ENCODE measurements at places on chromosomes 6 and 20.

- peak; percentile 42 for DNase-seq
Measured at GRCh38 chr6:2990248-2990931, 9.3 kb upstream of the NQO2 start.

GRCh38 chr20:50043573-50044352, 61.0 kb downstream of the SNAI1 start:
- DNase-seq, result no peak

DNA sequence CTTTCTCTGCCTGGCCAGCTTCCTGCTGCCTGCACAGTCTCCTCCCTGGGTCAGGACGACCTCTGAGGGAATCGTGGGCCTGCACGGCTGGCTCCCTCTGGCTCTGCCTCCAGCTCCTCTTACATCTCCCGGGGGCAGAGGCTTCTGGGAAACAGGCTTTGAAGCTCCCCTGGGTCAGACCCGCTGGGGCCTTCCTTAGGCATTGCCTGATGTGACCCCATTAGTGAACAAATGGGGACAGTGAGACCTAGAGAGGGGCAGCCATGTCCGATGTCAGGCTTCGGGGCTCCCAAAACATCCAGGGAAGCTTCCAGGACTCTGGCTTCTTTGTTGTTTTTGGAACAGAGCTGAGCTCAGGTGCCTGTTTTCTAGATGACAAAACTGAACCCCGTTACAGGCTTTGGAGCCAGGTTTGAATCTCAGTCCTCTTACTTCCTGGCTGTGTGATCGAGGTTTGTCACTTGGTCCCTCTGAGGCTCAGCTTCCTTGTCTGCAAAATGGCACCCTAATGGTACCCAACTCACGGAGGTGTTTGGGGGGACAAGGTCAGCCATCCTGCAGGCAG, 94.3 kb downstream of the CEBPB start:
- DNase-seq, result no peak

- peak; percentile 32 for DNase-seq
Measured at GRCh38 chr6:56938649-56939191, 16.2 kb upstream of the BEND6 start.

GRCh38 chr6:100617633-100618350, 153.1 kb upstream of the SIM1 start:
- no peak for DNase-seq

DNA sequence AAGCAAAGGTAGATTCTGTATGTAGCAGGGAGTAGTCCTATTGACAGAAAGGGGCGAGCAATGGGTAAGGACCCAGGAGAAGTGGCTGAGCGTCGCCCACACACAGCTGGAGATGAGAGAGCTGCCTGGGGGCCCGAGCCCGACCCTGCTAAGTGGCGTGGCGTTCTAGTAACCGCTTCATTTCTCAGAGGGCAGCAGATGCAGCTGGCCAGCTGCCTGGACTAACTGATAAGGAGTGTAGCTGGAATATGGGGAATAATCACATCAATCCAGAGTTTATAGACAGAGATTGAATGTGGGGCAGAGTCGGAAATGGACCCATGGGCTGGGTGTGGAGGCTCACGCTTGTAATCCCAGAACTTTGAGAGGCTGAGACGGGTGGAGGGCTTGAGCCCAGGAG, 64.4 kb downstream of the EZR start:
- no peak for DNase-seq

GRCh38 chr6:97129106-97129505, 153.9 kb downstream of the MMS22L start:
- DNase-seq, result no peak

- no peak for DNase-seq
Measured at GRCh38 chr20:22385602-22386305, 198.6 kb downstream of the FOXA2 start.

DNA sequence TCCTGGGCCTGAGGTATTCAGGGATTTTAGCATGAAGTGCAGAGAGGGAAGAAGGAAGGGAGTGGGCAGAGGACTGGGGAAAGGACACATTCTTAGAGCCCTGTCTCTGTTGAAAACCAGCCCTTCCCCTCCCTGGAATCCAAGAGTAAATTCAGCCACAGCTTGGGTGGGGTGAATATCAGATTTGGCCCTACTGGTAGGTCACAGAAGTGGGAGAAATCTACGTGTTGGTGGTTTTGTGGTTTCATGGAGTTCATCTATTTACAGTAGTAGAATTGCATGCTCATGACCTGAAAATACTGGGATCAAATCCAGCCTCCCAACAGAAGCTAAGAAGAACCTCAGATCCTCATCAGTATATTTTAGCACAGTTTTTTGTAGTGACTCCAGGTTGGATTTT, 404.4 kb downstream of the BMP2 start:
- DNase-seq, result no peak

GRCh38 chr6:6712449-6713403, 124.2 kb downstream of the LY86 start:
- no peak for DNase-seq

GRCh38 chr20:38883081-38883980, 42.9 kb upstream of the FAM83D start:
- DNase-seq, result no peak

DNA sequence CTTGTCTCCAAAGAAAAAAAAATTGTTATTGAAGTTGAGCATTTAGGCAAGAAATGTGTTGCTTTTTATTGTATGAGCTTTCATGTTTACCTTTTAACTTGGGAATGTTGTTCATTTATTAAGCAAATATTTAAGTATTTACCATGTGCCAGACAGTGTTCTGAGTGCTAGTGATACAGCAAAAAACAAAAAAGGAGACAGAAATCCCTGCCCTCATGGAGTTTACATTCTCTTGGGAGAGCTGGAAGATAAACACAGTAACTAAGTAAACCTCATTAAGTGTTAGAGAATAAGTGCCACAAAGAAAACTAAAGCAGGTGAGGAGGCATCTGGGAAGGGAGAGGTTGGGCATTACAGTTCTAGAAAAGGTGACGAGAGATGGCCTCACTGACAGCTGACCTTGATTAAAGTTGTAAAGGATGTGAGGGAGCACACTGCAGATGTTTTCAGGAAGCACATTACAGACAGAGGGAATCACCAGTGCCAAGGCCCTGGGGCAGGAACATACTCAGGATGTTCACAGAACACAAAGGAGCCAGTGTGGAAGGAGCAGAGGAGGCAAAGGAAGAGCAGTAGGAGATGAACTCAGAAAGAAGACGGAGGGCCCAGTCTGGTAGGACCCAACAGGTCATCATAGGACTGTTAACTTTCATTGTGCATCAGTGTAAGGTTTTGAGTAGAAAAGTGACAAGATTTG, 33.5 kb downstream of the XRN2 start:
- DNase-seq, result no peak

GRCh38 chr6:38302081-38302480, 337.6 kb downstream of the BTBD9 start:
- DNase-seq, result no peak

GRCh38 chr20:53276143-53276542, 304.0 kb downstream of the TSHZ2 start:
- no peak for DNase-seq

DNA sequence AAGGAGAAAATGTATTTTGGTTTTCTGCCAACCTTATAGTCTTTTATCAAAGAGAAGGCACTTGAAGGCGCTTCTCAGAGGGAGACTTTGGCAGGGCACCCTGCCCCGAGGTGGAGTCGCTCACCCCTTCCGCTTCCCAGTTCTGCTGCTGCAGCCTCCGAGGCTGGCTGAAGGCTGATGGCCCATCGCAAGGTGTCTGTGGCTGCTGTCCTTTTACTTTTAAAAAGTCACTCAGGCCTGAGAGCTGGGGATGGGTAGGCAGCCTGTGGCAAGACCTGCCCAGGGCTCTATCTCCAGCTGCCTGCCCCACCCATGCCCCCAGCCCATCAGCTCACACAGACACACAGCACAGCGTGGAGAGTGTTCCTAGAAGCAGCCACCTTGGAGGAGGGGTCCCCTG, 206.6 kb upstream of the CST7 start:
- DNase-seq, result no peak

DNA sequence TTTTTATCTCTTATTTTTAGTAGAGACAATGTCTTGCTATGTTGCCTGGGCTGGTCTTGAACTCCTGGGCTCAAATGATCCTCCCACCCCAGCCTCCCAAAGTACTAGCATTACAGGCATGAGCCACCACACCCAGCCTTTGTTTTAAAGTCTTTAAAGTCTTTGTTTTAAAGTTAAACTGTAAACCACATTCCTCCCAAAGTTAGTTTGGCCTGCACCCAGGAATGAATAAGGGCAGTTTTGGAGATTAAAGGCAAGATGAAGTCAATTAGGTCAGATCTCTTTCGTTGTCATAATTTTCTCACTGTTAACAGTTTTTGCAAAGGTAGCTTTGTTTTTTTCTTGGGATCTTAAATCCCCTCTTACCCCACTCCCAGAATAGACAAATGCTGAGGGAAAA, 63.8 kb downstream of the UBR2 start:
- DNase-seq, result no peak

GRCh38 chr6:3650959-3651697, 100.4 kb downstream of the PXDC1 start:
- no peak for DNase-seq

GRCh38 chr6:121657972-121658371, 222.5 kb downstream of the GJA1 start:
- DNase-seq, result no peak

DNA sequence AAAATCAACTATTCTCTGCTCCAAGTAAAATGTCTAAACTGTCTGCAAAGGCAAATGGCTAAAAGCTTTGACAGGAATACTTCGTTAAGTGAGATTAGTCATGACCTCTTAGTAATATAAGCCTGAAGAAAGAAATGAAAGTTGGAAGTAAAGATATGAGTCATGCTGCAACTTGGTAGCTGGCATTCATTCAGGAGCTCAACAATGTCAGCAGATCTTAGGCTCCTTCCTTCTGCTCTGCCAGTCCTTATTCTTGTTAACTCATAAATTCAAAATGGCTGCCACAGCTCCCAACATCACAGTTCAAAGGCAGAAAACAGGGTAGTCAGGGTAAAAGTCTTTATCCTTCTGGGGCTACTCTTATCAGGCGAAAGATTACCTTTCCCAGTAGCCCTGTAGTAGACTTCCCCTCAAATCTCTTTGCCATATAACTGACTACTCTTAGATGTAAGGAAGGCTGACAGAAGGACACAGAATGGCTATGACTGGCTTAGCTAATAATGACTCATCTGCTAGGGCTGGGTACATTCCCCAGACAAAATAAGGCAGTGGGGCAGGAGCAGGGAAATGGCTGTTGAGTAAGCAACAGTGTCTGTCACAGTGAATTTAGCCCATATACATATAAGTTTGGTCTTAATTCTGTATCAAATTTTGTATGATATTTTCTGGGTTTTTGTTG, 24.4 kb upstream of the C6orf62 start:
- DNase-seq, result peak; percentile 44

GRCh38 chr6:124373386-124373785, 569.7 kb downstream of the NKAIN2 start:
- no peak for DNase-seq

GRCh38 chr6:144268794-144269349, 16.3 kb upstream of the UTRN start:
- DNase-seq, result no peak

DNA sequence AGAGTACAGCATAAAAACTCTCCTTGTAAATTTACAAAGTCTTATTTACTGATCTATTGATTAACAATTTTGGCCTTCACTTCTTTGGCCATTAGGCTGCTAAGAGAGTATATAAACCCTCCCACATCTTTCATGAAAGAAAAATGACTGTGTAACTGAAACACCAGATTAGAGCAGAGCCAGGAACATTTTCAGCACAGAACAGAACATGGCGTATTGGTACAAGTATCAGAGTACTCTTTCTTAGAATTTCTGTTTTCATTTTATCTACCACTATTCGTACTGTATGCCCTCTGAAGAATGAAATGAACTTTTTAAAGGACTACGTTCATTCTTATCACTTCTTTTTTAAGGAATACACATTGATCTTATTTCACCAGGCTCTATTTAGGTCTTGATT, 550.2 kb downstream of the ADGRB3 start:
- DNase-seq, result no peak

GRCh38 chr6:163662604-163663225, 248.2 kb downstream of the QKI start:
- no peak for DNase-seq

- DNase-seq, result no peak
Measured at GRCh38 chr20:20480689-20481088, 112.8 kb downstream of the INSM1 start.

GRCh38 chr6:150134280-150134920, 8.4 kb upstream of the PPP1R14C start:
- no peak for DNase-seq

- no peak for DNase-seq
Measured at GRCh38 chr6:44047179-44047546, 80.1 kb downstream of the MRPL14 start.

DNA sequence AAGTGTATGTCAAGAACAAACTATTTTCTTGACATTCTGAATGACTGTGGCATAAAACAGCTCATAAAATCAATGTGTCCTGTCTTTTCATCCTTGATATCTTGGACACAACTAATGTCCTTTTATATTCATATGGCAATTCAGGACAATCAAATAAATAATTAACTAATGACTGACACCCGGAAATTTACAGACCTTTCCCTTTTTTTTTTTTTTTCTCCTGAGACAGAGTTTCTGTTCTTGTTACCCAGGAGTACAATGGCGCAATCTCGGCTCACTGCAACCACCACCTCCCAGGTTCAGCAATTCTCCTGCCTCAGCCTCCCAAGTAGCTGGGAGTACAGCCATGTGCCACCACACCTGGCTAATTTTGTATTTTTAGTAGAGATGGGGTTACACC, 107.1 kb upstream of the LGSN start:
- no peak for DNase-seq

- DNase-seq, result no peak
Measured at GRCh38 chr6:138651491-138651890, 122.1 kb upstream of the CCDC28A start.

GRCh38 chr6:138405816-138406413, 1.9 kb downstream of the HEBP2 start:
- no peak for DNase-seq

DNA sequence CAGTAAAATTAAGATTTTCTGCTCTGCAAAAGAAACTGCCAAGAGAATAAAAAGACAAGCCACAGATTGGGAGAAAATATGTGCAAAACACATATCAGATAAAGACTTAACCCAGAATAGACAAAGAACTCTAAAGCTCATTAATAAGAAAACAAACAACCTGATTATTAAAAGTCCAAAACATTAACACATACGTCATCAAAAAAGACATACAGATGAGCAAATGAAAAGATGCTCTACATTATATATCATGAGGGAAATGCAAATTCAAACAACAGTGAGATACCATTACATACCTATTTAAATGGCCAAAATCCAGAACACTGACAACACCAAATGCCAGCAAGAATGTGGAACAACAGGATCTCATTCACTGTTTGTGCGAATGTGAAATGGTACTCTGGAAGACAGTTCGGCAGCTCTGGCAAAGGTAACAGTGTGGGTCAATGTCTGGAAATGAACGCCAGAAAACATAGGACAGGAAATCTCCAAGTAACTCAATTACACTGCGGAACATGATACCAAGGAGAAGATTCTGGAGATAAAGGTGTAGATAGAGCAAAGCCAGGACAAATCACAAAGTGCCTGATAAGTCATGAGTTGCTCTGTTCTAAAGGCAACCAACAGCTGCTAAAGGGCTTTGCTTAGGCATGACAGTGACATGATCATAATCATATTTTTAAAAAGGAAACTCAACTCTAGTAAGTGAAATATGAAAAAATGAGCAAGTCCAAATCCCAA, 96.8 kb downstream of the PDE10A start:
- DNase-seq, result no peak

- DNase-seq, result no peak
Measured at GRCh38 chr6:78117966-78118365, 465.1 kb downstream of the MEI4 start.

GRCh38 chr20:19562426-19562825, 195.6 kb upstream of the RIN2 start:
- DNase-seq, result no peak

GRCh38 chr6:74070091-74070490, 374.1 kb downstream of the CD109 start:
- DNase-seq, result no peak

Data from activated T-cell treated with anti-CD3 and anti-CD28 coated beads, Interleukin-2, amount 50 U/mL, for 48 hours (primary cell).